Stimulated activated naive CD4-positive, alpha-beta T cell (primary cell): ENCODE measurements at places on chromosomes 6 and 20.
A peak's percentile ranks its signal among the peaks of the same experiment; 100 is the strongest.

DNA sequence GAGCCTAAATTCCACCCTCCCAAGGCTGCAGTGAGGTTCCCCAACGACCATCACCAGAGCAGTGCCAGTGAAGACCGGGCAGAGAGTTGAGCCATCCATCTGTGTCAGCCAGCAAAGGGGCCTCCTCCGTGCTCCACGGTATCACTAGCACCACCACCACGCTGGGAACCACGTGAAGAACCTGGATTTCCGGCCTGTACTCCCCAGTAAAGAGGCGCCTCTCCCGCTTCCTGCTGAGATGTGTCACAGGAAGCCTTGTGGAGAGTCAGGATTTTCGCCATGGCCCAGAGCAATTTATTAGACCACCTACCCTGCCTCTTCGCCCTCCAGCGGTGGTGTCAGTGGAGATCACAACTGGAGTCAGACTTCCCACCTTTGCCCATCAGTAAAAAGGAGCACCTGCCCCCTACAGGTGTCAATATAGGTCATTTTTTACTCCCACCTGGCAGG is 28.8 kb downstream of the CPXM1 start:
- no peak for DNase-seq

DNA sequence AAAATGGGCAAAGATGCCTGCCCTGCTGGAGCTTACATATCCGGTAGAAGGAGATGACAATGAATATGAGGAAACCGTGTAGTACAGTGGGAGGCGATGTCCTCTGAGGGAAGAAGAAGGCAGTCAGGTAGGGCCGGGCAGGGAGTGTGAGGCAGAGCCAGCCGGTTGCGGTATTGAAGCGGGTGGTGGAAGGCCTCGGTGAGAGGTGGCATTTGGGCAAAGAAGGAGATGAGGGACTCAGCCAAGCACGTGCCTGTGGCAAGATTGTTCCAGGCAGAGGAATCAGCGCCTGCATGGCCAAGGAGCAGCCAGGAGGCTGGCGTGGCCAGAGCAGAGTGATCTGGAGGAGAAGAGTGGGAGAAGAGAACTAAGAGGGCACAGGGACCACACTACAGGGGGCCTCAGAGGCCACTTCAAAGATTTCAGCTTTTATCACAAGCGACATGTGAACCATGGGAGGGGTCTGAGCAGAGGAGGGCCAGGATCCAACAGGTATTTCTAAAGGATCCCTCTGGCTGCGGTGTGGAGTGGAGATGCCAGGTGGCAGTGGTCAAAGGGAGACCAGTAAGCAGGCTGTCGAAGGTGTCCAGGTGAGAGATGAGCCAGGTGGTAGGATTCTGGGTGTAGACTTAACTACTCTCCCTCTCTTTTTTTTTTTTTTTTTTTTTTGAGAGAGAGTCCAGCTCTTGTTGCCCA is 13.8 kb downstream of the MDFI start:
- no peak for DNase-seq

- no peak for DNase-seq
Measured at GRCh38 chr6:144580039-144580438, 294.9 kb downstream of the UTRN start.

- peak; percentile 71 for DNase-seq
Measured at GRCh38 chr6:118660218-118660569, 8.8 kb upstream of the CEP85L start.

GRCh38 chr6:39861663-39862062 is 69.5 kb downstream of the DAAM2 start:
- no peak for DNase-seq

GRCh38 chr6:77245026-77245425 is 218.3 kb downstream of the HTR1B start:
- DNase-seq, result no peak

DNA sequence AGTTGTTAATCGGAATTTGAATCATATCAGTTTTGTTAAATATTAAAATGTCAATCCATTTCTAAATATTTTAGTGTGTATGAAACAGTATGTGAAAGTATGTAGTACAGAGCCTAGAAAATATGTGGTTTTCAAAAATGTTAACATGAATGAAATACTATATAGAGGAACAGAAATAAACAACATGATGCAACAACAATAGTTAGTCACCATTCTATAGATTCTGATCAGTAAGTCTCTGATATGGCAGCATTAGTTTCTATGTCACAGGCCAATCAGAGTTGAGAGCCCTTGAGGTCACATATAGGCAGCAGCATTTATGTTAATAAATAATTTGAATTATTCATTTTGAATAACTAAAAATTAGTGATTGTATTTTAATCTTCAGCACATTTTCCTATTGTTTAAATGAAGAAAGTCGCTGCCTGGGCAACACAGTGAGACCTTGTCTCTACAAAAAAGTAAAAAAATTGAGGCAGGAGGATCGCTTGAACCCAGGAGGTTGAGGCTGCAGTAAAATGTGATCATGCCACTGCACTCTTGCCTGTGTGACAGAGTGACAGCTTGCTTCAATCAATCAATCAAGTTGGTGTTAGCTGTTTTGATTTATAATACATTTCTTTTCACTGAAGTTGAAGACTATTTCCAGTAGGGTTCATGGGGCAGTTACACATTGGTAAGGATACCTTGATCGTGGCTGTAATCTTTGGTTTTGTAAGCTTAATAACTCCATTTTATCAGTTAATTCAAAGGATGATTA is 11.5 kb upstream of the MAP3K7 start:
- no peak for DNase-seq

DNA sequence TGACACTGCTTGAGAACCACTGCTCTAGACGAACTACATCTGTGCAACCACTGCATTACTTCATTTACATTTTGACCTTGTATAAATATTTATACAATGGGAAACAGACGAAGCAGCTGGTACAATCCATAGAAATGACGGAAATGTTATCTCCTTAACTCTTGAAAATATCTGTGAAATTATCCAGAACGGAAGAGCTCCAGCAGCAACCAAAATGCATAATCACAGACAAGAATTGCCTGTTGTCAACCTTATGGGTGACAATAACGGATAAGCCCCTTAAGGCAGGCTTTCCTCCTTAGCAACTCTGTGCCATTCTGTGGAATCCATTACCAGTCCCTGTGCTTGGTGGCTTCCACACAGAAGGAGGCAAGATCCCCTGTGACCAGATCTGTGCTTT is 115.4 kb downstream of the DTNBP1 start:
- DNase-seq, result no peak

DNA sequence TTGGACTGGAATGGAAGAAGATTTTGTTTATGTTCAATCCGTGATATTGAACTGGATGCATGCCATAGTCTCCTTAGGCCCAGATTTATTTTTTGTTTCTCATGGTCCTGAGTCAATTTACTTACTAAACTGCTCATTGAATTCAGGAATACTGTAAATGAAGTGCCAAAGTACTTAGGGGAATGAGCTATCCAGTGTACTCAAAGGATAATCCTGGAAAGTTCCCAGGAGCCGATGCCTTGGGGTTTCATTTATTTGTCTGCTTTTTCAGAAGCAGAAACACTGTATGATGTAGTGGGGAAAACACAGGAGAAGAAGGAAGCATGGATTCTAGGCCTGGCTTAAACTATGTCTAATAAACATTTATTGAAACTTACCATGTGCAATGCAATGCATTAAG is 56.1 kb upstream of the THEMIS start:
- no peak for DNase-seq
